H9 (cell line): ENCODE measurements at places on chromosomes 11 and 22. TPM values are rescaled to one million over a fixed set of nuclear protein-coding genes. Genes with fewer than 3 reads are reported as not detected.

The SUSD2 gene
- total RNA-seq, result 3.8 and 4.2 TPM in 2 replicates

The PRG3 gene
- total RNA-seq, result not detected in 2 replicates

The MB gene
- total RNA-seq, result 0.29 and 0.55 TPM in 2 replicates

DNA sequence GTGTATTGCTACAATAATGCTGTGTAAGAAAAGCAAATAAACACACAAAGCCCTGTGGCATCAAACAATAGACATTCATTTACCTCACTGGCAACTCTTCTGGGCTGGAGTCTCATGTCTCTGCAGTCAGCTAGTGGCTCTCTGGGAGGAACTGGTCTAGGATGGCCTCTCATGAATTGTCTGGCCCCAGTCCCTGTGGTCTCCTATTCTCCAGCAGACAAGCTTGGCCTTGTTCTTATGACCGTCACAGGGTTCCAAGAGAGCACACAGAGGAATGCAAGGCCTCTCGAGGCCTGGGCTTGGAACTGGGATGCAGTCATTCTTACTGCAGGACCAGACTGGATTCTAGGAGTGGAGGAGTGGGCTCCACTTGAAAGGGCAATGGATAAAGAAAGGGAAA is 141.2 kb upstream of the NTM start:
- no peaks in the 10 kb centered on the region for H3K27me3 ChIP-seq
- H3K27ac ChIP-seq, result no peak overlapping the region
- H3K36me3 ChIP-seq, result no peaks in the 10 kb centered on the region; the same call in 1 of the 3 replicates

DNA sequence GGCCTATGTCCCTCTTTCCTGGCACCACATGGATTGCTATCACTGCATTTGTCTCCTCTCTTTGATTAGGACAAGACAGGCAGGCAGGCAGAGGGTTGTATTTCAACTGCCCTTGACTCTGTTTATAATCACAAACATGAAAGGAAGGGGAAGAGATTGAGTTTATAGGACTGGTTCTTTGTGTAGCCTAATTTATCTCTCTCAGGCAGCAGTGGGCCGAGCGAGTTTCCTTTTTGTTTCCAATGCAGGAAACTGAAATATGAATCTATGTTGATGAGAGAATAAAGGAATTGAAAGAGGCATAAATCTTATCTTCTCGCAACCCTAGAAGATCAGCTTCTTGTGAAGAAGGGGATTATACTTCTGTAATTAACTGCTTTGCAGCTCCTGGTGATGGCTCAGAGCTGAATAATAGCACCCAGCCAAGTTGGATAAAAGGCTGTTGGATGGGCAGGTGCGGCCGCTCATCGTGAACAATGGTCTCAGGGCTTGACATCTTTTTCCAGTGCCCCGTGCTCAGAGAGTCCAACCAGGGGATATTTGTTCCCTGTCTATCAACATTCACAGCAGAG is 80.6 kb upstream of the SYT13 start:
- H3K27ac ChIP-seq, result no peak overlapping the region
- H3K27me3 ChIP-seq, result no peaks in the 10 kb centered on the region
- no peak for DNase-seq
- H3K36me3 ChIP-seq, result no peaks in the 10 kb centered on the region

DNA sequence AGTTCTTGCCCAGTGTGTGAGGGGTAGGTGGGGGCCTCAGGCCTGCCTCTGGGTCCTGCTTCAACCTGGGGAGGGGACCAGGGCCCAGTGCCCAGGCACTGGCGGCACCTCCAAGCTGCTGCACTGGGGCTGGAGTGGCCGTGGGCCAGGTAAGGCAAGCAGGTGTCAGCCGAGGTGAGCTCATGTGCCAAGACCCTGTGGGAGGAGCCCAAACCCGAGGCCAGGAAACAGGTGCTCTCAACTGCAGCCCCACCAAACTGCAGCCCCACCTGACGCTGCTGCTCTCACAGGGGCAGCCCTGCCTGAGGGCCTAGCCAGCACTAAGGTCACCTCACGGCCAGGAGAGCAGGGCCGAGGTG is 18.1 kb upstream of the GNB1L start:
- H3K4me1 ChIP-seq, result no peaks in the 10 kb centered on the region; the same call in 1 of the 2 replicates
- DNase-seq, result peak; percentile 53
- H3K36me3 ChIP-seq, result no peaks in the 10 kb centered on the region
- H3K27me3 ChIP-seq, result no peaks in the 10 kb centered on the region

DNA sequence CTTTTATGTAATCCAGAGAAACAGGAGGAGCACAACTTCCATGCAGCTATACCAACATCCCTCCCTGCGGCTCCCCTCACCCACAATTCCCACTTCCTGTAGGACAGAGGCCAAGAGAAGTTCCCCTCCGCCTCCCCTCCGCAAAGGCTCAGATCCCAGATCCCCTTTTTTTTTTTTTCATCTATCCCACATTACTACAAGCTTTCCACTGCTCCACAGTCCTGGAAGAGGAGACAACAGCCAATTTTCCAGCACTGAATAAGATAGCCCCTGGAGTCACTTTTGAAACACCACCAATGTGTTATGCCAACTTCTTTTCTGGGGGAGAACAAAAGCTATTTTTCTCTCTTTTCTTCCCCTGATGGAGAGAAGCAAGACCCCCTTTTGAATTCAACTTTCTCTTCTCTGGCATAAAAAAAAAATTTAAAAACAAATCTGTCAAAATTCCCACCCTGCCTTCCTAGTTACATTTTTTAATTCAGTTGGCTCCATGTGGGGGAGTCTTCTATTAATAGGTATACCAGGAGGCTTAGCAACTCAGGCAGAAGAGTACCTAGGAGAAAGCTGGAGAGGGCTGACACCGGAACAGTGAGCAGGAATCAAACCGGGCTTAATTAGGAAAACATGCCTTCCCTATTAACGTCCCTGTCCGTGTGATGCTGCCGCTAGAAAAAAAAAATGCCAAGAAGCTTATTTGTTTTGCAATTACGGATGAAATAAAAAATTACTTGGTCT is 543.4 kb downstream of the BUD13 start:
- no peaks in the 10 kb centered on the region for H3K4me1 ChIP-seq

GRCh38 chr11:127521413-127521812 is 520.8 kb upstream of the KIRREL3 start:
- no peaks in the 10 kb centered on the region for H3K27me3 ChIP-seq
- no peaks in the 10 kb centered on the region for H3K36me3 ChIP-seq
- DNase-seq, result no peak
- no peak overlapping the region for H3K4me3 ChIP-seq
- no peaks in the 10 kb centered on the region for H3K4me1 ChIP-seq

DNA sequence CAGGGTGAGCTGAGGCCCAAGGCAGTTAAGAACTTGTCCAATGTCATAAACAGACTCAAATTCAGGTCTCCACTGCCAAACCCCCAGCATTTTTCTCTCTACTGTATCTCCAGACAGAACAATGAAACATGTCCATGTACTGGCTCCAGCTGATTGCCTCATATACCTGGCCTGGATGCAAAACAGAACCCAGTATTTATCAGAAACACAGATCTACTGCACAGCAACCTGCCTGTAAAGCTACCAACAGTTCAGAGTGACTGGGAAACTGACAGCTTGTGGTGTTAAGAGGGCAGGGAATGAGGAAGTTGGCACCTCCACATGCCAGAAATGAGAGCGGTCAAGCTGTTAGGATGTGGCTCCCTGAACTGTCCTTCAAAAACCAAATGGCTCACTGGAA is 41.6 kb downstream of the C11orf71 start:
- no peaks in the 10 kb centered on the region for H3K27me3 ChIP-seq
- no peaks in the 10 kb centered on the region for H3K4me1 ChIP-seq
- no peak overlapping the region for H3K4me3 ChIP-seq
- H3K36me3 ChIP-seq, result no peaks in the 10 kb centered on the region
- no peak for DNase-seq

DNA sequence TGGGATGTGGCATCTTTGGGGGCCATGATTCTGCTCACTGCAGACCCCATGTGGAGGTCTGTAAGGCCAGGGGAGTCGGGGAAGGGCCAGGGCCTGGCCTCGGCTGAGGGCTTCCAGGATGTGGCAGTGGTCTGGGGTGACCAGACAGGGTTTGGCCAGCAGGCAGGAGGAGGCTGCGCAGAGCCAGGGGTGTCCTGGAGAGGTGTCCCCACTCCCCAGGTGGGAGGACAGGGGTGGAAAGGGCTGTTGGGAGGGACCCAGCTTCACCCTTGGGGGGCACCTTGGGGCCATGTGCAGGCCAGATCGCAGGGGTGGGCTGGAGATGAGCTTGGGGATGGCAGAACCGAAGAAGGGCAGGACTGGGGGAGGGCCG is 3.4 kb downstream of the PANX2 start:
- H3K27me3 ChIP-seq, result peaks cover 3% of the 10 kb centered on the region; the same call in 1 of the 2 replicates
- no peak overlapping the region for H3K4me3 ChIP-seq
- peaks cover 4% of the 10 kb centered on the region for H3K36me3 ChIP-seq
- no peak for DNase-seq
- no peak overlapping the region for H3K27ac ChIP-seq
